Activated CD4-positive, alpha-beta T cell treated with anti-CD3 and anti-CD28 coated beads, Interleukin-2, Interleukin-6, amounts not matched to agents 100 ng/mL and 50 ng/mL, durations not matched to agents 16 hours and 8 hours (primary cell): ENCODE measurements at places on chromosomes 1 and 21.

DNA sequence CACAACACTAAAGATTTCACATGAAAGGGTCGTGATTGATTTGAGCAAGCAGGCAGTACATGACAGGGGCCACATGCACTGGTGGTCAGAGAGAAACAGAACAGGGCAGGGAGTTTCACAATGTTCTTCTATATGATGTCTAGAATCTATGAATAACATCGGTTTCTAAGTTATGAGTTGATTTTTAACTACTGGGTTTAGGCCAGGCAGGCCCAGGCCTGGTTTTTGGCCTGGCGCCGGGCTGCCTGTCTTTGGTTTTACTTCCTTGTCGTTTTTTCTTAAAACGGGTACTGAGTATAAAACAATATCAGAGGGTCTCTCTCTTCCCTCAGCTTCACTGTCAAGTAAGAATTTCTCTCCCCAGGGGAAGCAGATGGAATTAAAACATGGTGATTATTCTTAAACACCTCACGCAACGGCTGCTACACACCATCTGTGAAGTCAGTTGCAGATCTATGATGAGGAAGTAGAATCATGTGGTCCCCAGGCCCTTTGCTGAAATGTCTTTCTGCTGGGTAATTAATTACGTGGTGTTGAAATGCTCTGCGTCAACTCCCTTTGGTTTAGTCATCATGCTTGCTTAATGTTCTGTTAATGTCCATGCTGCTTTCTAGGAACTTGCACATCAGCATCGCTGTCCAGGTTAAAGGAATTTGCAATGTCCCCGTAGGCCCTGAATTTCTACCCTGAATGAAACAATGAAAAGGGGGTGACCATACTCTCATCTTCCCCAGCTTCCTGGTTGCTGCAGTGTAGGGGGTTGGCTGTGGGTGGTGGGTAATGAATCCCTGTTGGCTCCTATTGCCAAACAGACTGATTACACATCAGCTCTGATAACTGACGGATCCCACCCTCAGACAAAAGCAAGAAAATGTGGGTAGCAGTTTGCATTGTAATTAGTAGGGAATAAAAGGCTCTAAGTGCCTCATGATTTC lies 70.3 kb downstream of the SERINC2 start:
- DNase-seq, result no peak

- DNase-seq, result no peak
These were observed 17.8 kb downstream of the SORT1 start for GRCh38 chr1:109379907-109380306.

- no peak for DNase-seq
These were observed 10.7 kb upstream of the ERO1B start for GRCh38 chr1:236292425-236292824.

DNA sequence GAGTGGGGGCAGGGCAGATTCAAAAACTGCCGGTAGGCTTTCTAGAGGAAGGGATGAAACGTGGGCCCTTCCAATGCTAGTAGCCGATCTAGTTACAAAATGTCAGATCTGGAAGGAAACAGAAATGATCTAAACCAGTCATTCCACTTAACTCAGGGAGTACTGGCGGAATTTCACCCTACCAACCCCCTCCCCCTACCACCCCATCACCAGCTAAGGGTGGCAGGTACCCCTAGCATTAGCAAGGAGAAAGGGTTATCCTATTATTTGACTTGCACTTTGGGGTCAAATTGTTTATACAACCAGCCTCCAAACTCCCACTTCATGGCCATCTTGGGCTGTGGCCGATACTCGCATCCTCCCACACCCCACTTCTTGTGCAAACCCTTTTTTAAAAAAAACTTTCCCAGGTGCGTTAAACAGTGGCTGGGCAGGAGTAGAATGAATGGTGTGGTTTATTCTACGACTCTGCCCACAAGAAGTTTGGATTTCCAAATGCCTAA lies 644 bp upstream of the MRPL24 start:
- DNase-seq, result no peak

DNA sequence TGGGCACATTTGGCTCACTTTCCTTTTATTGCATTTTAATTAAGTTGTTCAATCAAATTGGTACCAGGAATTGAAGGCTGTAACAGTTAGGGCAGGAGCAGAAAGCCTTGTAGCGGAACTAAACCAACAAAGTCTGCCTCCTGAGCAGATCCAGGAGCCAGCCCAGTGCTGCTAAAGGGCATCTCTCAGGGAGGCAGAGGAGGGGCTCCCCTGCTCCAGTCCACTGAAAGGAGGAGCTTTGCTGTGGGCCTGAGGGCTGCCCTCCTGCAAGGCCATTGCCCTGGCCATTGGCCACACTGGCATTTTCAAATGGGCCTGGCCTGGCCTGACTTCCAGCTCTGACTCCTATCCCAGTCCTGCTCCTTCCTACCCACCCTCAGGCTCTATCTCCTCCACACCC lies 3.7 kb upstream of the TRABD2B start:
- no peak for DNase-seq
